Right ventricle myocardium inferior (tissue), 1 donor: ENCODE measurements at places on chromosomes 13 and 19.

DNA sequence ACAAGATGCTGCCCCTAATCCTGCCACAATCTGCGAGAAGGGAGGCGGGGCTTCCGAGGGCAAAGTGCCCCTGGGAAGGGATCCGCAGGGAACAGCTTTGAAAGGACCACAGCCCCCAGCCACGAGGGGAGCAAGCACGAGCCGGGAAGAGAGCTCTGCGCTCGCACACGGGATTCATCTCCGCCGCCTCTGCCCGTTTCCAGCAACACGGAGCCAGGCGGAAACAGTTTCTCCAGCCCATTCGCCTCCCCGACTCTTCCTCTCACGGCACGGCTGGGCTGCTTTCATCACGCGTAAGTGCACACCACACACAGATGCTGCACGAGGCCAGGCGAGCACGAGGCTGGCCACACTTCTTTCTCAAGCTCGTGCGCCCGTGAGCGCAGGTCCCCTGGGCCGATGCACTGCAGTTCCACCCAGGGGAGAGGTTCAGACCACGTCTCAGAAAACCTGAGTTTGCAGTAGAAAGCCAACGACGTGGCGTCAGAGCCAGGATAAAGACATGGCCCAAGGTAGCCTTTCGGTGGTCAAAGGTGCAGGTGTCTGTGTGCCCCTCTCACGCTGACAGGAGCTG is 33.6 kb downstream of the NAXD start:
- DNase-seq, result peak; percentile 68

DNA sequence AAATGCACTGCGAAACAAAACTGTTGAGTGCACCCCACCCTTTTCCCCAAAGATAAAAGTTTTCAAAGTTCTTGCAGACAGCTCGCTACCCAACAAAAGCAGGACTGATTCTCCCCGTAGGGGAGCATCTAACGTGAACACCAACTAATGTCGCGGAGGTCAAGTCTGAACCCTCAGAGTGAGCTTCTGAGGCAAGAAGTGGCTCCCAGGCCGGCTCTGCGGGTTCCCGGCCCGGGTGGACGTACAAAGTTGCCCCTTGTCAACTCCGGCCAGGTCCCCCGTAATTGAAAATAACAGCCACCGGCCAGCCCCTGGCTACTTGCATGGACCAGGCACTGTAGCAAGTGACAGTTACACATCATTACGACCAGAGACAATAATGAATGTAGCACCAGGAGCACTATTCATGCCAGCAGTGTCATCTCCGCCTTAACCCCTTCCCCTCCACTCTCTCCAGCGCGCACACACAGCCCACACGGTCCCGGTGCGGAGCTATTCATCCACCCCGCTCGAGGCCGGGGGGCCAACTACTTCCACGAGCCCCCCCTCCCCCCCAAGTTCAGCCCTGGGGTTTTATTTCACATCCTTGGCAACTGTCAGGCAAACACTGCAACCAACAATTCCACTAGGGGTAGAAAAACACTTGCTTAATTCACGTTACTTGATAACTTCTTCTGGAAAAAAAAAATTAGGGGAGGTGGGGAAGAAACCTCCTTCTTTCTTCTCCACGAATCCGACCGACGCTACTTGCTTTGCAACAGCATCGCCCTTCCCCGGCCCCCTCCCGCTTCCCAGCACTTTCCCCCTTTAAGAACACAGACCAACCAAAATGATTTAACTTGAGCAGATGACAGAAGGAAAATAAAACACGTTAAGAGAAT is 1.2 kb downstream of the KLF12 start:
- peak; percentile 69 for DNase-seq

GRCh38 chr13:76329004-76329403 is 557.2 kb downstream of the KCTD12 start:
- no peak for DNase-seq

DNA sequence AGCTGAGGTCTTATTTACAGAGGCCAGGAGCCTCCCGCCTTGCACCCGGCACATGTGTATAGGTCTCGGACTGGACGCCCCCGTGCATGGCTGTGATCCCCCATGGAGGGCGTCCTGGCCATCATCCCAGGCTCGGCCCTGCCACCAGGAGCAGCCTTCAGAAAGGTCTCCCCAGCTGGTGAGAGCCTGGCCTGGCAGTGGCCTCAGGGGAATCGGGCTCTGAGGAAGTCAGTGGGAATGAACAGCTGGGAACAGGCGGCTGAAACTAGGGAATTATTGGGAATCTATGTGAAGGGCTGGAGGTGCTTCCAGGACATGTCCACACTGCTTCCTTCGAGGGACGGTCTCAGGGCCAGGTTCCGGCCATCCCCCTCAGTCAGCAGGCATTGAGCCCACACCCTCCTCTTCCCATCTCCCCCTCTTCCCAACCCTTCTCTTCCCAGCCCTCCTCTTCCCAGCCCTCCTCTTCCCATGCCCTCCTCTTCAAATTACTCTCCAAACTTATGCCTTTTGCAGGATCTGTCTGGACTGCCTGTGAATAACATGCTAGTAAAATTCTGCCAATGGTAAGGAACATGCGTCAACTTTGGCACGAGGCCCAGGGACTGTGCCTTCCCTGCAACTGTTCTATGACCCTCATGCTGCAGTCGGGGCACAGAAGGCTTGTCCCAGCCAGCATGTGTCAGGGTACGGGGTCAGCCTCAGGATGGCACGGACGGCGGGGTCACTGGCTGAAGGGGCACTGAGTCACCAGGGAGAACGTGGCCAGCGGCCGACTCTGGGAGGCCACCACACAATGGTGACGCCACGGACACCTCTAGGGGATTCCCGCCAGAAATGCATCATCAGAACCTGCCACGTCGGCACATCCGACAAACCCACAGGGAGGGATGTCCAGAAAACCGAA is 24.2 kb upstream of the C13orf46 start:
- DNase-seq, result peak; percentile 80

- no peak for DNase-seq
These were observed 35.0 kb downstream of the NAA16 start for GRCh38 chr13:41345914-41346589.

- DNase-seq, result no peak
These were observed 38.5 kb upstream of the FGF14 start for GRCh38 chr13:102440259-102440936.

DNA sequence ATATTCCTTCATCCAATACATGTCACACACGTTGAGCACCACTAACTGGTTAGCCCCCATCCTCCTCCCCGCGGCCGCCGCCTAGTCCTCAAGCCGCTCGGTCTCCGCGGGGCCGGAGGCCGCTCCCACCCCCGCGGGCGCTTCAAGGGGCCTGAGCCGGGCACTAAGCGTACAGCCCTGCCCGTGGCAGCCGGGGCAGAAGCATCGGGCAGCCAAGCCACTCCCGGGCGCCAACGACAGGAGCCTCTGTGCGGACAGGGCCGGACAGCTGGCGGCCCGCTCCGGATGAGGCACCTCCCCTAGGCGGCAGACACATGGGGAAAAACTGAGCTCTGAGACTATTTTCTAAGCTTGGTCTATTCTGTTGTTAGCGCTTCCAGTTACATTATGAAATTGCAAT is 2.8 kb upstream of the ZNF543 start:
- DNase-seq, result peak; percentile 31

- no peak for DNase-seq
These were observed 97.7 kb downstream of the SPACA7 start for GRCh38 chr13:112473818-112474217.

DNA sequence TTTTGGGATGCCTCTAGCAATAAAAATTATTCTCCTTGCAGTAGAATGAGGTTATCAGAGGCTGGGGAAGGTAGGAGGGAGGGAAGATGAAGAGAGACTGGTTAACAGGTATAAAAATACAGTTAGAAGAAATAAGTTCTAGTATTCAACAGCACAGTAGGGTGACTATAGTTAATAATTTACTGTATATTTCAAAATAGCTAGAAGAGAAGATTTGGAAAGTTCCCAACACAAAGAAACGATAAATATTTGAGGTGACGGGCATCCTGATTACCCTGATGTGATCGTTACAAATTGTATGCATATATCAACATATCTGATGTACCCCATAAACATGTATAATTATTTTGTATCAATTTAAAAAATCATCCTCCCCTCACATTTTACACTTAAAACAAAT is 93.8 kb downstream of the CDADC1 start:
- DNase-seq, result no peak

DNA sequence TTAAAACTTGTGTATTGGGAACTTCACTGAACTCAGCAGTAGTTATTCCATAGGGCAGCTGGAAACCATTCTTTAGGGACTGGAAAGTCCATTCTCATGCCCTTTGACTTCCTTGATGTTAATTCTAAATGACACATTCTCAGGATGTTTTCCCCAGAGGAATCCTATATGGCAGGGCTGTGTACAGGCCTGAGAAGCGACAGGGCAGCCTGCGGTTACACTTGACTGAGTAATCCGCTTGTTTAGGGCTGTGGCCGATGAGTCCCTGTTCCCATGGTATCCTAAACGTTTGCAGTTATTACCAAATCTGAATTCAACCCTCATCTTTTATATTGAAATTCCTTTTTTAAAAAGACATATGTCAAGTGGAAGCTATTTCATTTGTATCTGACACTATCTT is 83.5 kb downstream of the COL4A2 start:
- DNase-seq, result no peak

GRCh38 chr19:7512400-7512851 is 3.5 kb upstream of the ZNF358 start:
- DNase-seq, result no peak

DNA sequence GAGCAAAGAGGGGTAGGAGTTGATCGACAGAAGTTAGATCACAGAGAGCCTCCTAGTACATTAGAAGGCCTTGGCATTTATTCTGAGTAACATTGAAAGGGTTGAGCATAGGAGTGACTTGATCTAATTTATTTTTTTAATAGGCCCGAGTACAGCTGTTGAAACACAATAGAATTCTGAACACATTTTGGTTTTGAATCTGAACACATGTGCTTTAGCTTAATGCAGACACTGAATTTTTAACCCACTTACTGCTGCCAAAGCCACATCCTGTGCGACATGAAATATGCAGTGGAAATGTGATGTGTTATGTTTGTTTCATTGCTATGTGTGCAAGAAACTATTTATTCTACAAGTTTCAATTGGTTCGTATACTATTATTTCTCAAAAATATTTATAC is 1505.9 kb downstream of the PCDH9 start:
- DNase-seq, result no peak

- no peak for DNase-seq
These were observed 2.3 kb downstream of the TFDP1 start for GRCh38 chr13:113586661-113587479.

- peak; percentile 84 for DNase-seq
These were observed 868 bp upstream of the EGLN2 start for GRCh38 chr19:40797963-40798682.

DNA sequence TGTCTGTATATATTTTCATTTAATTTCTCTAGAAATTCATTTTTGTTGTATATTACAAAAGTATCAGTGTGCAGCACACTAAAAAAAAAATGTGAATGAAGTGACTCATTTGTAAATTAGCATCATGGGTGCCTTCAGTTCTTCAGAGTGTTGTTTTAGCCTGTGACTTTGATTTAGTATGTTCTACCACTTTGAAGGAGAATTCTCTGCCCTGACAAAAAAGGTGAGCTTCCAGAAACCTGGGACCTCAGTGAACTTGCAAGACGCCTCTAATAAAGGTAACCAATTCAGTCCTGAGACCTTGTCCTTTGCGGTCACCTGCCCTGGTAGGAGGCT is 2.4 kb downstream of the METTL21C start:
- no peak for DNase-seq

DNA sequence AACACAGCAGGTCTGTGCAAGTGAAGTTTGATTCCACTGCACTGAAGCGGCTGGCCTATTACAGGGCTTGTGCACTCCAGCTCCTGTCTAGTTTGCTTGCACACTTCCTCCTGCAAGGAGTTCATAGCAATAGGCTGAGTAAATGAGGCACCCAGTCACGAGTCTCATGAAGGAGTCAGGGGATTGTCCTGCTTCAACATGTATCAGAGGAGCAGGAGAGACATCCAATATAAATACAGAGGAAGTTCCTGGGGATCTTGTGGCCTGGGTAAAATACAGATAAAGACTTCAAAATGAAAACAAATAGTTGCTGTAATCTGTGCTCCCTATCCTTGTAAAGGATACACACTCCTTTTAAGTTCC is 259.9 kb downstream of the SLITRK1 start:
- no peak for DNase-seq

DNA sequence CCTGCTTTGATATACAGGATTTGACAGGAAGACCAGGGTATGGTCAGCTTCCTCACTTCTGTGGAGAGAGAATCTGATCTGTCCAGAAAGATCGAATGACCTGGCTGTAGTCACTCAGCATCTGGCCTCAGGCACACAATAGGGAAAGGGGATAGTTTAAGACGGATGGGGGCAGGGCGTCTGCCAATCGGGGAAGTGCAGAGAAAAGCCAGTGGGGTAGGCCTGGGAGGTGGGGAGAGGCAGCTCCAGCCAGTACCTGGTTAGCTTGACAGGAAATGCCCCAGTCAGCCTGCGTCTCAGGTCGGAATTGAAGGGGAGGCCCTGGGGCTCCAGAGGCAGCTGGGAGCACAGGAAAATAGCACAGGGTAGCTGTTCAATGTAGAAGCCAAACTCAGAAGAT is 12.4 kb downstream of the ZNF444 start:
- no peak for DNase-seq

GRCh38 chr19:52522551-52522950 is 4.9 kb upstream of the ZNF808 start:
- DNase-seq, result no peak

- no peak for DNase-seq
These were observed 1891.6 kb upstream of the PCDH20 start for GRCh38 chr13:63307228-63307627.

DNA sequence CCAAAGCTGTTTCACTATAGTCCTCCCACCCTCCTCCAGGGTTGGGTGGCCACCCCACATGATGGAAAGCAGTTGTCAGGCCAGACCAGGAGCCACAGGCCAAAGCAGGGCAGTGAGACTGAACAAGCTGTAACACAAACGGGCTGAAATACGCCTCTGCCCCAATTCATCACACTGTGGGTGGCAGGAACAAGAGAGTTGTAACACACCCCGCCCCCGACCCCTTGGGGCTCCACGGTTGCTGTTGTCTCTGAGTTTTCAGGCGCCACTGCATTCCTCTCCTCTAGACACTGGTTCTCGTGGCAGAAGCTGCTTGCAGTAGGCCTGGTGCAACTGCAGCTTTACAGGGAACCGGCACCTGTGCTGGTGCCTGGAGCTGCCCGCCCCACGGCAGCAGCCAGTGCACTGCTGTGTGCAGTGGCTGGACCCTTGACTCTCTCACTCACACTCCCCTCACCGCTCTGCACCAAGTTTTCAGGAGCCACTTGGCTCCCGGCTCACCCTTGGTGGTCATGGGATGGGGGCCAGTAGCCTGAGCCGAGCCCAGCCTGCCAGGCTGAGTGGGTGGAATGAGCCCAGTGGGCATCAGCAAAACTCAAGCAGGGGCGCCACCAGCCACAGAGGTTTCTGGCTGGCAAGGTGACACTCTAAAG is 1314.5 kb upstream of the MIR17HG start:
- no peak for DNase-seq

- DNase-seq, result no peak
These were observed 681.4 kb upstream of the PRR20A start for GRCh38 chr13:56459286-56459685.

DNA sequence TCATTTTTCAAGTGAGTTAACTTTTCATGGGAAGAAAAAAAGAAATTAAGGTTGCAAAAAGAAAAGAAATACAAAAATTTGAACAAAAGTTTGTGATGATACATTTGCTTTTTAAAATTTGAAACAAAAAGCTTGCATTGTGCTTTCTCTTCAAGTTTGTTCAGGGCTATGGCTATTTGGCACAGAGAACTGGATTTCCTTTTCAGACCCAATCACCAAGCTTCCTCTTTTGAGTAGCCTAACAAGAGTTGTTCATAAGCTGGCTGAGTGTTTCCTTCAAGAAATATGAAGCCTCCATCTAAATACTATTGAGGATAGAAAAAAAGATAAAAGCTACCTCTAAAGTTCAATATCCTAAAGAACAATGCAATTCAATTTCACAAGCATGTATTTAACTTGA is 787.8 kb downstream of the LIG4 start:
- DNase-seq, result no peak
